Hematopoietic multipotent progenitor cell treated with erythropoietin and hydrocortisone succinate and interleukin-3 and kit ligand, for 8 days (in vitro differentiated cells): ENCODE measurements at places on chromosomes 3 and 15.

DNA sequence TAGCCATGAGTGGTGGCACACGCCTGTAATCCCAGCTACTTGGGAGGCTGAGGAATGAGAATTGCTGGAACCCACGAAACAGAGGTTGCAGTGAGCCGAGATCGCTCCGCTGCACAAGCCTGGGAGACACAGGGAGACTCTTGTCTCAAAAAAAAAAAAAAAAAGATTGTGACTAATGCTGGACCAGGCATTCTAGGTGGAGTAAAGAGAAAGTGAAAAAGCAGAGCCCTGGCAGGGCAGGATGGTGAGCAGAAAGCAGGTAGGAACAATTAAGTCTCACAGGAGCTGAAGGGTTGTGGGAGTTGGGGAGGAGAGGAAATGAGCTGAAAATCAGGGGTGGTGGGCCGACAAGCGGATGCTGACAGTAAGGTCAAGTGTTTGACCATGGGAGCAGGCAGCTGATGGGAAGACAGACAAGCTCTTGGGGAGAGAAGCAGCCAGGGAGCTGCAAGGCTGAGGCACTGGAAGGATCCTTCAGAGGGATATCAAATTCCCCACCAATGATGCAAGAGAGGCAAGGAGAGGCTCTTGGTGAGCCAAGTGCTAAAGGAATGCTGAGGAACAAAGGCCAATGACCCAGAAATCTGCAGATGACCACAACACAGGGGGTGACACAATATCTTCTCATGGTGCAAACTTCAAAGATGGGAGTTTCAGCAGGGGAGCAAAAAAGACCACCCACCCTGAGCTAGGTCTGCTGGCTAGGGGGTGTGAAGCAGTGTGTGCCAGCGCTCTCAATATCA lies 251.1 kb downstream of the ULK4 start:
- no peak for DNase-seq

- DNase-seq = no peak
Observed at GRCh38 chr3:170321321-170322034, 36.0 kb upstream of the SKIL start.

GRCh38 chr3:11769704-11770476 lies 76.8 kb downstream of the TAMM41 start:
- no peak for DNase-seq

DNA sequence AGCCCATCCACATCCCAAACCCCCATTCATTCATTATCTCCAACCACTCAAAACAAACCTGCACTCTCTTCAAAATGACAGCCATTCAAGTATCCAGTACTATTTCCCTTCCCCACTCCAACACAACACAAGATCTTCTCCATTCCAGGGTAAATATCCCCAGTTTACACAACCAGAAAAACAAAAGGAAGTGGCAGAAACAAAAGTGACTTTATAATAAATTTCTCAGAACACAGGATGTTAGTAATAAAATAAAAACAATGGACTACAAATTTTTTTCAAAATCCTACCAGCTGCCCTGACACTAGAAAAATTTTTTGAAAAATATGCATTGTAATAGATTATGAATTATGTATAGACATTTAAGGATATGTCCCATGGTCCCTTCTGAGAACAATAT lies 14.2 kb downstream of the CPA3 start:
- DNase-seq = no peak

- peak; percentile 90 for DNase-seq
Observed at GRCh38 chr3:39346785-39347585, 17.5 kb downstream of the CCR8 start.

DNA sequence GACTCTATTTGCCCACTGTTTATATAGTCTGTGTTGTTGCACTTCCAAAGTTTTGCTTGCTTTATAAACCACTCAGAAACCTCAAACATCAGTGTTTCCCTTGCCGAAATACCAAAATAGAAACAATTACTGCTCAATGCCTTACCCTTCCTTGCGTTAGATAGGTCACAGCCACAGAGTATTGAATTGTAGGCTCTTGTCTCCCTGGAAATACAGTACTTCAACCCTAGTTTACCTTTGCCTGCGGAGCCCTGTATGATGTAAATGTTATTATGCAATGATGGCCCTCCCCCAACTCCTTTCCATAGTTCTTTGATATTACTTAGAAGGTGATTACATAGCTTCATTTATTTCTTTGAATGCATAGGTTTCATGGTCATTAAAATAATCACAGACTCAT lies 44.2 kb downstream of the SOX2 start:
- no peak for DNase-seq

- DNase-seq = no peak
Observed at GRCh38 chr3:134610432-134611385, 40.1 kb downstream of the KY start.

- no peak for DNase-seq
Observed at GRCh38 chr3:29484633-29485032, 203.8 kb downstream of the RBMS3 start.

DNA sequence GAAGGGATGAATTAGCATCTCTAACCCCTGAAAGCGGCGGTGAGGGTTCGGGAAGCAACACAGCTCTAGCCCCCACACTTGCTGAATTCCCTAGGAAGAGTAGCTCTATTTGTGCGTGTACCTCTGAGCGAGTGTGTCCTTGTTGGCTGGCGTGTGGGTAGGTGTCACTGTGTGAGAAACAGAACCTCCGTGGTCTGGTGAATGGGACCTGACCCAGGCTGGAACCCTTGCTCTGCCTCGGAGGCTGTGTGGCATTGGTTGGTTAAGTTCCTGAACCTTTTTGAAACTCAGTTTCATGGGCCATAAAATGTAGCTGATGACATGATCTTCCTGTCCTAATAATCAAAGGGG lies 414 bp upstream of the TMEM115 start:
- DNase-seq = no peak

GRCh38 chr3:58151637-58152036 lies 59.1 kb downstream of the DNASE1L3 start:
- DNase-seq = no peak

- no peak for DNase-seq
Observed at GRCh38 chr3:12237912-12238650, 50.8 kb upstream of the PPARG start.

- DNase-seq = no peak
Observed at GRCh38 chr3:99990179-99990578, 124.1 kb downstream of the FILIP1L start.

GRCh38 chr3:193783166-193783896 lies 190.3 kb downstream of the OPA1 start:
- DNase-seq = no peak

DNA sequence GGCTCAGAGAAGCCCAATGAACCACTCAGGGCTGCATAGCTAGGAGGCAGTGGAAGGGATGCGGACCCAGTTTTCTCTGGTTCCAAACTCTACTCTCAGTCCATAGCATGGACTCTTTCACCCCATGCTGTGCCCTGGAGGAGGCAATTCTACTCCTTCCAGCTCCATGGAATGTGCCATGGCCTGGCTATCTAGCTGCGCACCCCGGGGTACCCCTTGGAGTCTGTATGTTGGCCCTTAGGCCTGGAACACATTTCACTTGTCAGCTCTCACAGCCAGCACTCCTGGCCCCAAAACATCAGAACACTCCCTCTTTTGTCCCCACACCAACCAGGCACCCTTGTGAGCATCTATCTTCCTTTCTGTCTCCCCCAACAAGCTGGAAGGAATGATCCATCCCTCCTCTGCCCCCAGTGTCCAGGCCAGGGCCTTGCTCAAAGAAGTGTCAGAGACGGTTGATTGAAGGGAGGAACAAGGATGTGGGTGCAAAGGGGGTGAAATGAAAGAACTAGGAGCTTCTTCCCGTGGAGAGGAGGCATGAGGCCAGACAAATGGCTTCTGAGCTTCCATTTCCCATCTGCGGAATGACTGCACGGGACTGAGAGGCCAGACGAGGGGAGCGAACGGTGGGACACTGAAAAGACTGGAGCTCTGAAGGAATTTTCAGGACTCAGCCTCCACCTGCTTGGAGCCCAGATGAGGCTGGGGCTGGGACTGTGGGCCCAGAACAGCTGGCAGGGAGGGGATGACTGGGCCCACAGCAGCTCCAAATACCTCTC lies 2.8 kb downstream of the PRSS50 start:
- DNase-seq = no peak

DNA sequence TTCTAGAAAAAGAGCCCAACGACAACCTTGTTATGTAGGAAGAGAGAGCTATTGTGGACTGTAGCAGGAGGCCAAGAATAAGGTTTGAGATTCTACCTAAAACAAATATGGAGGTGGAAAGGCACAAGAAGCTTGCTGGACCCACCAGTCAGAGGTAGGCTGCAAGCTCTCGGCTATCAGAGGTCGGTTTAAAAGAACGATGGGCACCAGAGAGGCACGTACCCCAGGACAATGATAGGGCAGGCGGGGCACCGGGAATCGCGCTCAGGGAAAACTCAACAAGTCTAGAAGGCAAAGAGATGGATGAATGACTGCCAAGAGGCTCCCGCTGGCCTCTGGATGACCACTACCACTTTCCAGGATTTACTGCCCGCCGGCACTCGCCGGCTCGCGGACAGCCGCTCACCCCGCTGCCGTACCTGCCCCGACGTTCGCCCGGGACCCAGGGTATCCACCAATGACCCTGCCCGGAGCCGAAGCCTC lies 1.1 kb downstream of the HDGFL3 start:
- peak; percentile 36 for DNase-seq

- no peak for DNase-seq
Observed at GRCh38 chr15:39145854-39146625, 434.8 kb upstream of the THBS1 start.

- DNase-seq = peak; percentile 88
Observed at GRCh38 chr3:157532529-157533297, 29.5 kb upstream of the VEPH1 start.

- peak; percentile 33 for DNase-seq
Observed at GRCh38 chr3:151501923-151502632, 41.2 kb upstream of the IGSF10 start.

DNA sequence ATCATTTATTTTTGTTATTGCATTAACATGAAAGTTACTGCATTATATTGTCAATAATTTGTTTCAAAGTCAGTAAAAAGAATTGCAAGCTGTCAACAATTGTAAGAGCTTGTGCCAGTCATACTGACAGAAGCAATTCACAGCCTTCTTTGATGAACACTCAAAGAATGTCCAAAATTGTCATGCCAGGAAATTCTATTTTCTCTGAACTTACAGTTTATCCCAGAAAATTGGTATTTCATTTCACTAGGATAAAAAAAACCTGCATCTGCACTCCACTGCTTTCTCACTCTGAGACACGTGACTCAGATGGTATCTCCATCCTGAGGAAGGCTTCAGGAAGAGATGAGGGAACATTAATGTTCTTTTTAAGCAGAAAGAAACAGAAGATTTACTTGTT lies 332.6 kb upstream of the CCDC54 start:
- DNase-seq = no peak

- DNase-seq = no peak
Observed at GRCh38 chr3:46129588-46130272, 78.4 kb downstream of the CCR1 start.

- DNase-seq = no peak
Observed at GRCh38 chr15:68921926-68922325, 8.4 kb upstream of the SPESP1 start.

DNA sequence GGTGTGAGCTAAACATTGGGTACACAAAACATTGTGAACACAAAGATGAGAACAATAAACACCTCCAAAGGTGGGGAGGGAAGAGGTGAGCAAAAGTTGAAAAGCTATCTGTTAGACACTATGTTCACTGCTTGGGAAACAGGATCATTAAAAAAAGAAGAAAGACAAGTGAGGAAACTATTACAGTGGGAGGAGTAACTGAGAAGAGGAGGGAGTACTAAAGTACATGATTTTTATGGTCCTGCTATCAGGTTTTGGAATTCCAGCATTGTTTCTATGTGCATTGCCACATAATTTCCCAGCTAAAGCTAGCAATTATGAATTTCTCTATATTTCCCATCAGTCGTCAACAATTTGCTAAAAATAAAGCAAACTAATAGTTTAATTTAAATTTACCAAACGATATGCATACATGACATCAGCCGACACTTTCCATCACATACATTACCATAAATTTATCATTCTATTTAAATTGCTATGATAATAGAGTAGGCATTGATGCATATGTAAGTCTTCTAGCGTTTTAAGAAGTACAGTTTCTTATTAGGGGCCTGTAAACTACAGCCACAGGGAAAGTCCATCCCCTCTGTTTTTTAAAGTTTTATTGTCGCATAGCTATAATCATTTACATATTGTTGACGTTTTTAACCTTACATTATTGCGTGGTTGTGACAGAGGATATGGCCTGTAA lies 221.8 kb downstream of the CHL1 start:
- DNase-seq = no peak

- DNase-seq = no peak
Observed at GRCh38 chr15:40287968-40288367, 5.1 kb upstream of the ANKRD63 start.

DNA sequence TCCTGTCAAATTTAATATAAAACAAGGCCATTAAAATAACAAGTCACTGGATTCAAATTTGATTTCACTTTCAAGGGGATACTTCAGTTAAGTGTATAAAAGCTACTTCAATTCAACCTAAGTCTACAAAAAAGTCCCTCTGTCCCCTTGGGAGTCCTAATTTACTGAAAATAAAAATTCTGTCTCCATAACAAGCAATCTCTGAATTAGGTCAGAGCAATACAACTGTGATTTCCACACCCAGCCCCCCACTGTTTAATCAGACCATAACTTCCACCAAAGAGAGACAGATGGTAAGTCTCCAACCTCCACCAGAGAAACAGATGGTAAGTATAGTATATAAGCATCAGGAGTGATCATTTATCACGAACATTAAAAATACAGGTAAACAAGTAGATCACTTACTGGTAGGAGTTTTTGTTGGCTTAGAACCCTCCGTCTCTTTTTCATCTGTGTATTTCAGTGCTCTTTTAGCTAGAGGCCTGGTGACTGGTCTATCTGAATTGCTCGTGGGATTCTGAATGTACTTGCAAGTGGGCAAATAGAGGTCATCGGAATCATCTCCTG lies 12.1 kb downstream of the SGO1 start:
- no peak for DNase-seq

- DNase-seq = no peak
Observed at GRCh38 chr3:37338500-37338899, 164.1 kb upstream of the LRRFIP2 start.

DNA sequence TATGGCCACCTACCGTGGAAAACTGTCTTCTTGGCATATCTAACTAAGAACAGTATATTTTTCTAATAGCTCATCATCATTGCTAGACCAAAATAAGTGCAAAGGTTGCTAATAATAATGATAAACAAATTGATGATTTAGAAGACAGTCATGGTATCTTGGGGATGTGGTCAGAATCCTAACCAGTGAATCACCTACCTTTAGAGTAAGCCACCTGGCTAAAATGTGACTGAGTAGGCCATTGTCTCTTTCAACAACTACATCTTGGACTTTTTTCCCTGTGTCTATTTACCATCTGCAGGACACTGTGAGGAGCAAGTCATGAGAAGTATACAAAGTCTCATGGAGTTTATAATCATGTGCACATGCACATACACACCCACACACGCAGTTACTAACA lies 273.5 kb upstream of the SEMA6D start:
- no peak for DNase-seq

GRCh38 chr3:195407531-195408409 lies 35.0 kb downstream of the ACAP2 start:
- DNase-seq = no peak
